Epithelial cell of esophagus (primary cell): ENCODE measurements at places on chromosomes 7 and 10.

DNA sequence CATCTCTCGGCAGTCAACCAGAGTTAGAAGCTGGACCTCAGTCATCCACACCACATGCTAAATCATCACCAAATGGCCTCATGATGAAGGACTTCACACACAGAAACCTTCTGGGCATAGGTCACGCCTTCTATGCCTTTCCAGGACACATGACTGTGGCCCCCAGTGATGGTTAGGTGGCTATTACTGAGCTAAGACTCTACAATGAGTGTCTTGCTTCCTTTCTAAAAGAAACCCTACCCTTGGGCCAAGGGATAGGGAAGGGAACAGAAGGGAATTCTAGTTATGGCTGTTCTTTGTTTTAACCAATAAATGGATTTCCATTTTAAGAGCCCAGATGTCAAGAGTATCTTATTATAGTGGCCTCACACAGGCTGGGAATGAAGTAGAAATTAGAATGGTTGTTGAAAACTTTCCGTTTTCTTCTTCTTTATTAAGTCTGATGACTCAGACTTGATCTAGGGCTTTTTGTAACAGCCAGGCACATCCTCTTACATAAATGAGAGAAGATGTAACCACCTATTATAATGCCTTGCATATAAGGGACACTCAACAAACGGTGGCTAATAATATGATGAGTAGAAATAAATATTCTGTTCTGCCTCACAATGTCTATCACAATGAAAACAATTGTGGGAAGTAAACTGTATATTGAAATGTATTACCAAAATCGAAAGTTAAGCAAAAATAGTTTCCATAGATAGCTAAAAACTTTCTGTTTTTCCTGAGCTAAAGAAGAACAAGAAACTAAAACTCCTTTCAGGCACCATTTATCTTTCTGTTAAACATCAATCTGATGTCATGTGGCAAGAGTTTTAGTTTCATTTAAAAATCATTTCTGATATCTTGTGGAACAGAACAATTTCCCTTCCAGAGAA lies 62.5 kb upstream of the TOMM7 start:
- DNase-seq = no peak

DNA sequence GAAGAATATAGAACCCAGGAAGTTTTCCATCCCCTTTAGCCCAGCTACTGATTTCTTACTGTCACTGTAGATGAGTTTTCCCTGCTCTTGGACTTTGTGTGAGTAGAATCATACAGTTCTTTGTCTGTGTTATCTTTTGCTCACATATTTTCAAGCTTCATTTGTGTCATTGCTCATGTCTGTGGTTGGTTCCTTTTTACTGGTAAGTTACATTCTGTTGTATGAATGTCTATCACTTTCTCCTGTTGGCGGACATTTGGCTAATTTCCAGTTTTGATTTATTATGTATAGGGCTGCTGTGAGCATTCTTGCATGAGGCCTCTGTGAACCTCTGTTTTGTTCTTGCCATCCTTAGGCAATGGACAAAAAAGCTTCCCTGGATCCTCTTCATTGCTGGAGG lies 5.3 kb downstream of the GLRX3 start:
- DNase-seq = no peak

DNA sequence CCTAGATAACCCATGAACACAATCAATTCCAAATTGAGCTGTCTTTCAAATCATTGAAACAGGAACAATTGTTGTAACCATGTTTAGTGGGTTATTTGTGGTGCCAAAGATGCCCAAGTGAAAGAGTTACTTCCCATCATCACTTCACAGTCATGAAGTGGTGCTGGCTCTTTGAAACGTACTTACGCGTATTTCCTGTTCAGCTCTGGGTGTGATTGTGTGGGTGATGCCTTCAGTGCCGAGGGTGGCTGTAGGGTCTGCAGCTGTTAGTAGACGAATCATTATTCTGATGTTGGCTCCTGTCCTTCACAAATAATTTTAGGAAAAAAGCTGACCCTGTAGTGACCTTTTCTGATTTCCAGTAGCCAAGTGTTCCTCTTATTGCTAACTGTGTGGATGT lies 323.1 kb upstream of the KIAA1217 start:
- DNase-seq = no peak

GRCh38 chr10:107437921-107438320 lies 273.4 kb upstream of the SORCS1 start:
- DNase-seq = no peak

- DNase-seq = no peak
These were observed 716.4 kb downstream of the NRG3 start for GRCh38 chr10:82591421-82591820.

GRCh38 chr10:31730776-31731175 lies 197.9 kb downstream of the ARHGAP12 start:
- no peak for DNase-seq

DNA sequence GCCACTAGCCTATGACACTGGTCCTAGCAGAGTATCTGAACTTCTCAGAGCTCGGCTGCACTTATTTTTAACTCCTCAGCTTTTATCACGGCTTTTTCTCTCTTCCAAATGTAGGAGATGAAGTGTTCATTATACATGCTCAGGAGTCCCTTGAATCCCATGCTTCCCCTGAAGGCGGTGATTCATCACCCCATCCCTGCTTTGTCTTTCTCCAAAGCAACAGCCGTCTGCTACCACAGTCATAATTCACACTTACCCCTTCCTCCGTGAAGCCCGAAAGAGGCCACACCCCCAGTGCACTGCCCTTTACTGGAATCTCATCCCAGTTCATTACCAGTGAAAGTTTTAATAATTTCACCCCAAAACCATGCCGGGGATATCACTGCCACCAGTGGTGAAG lies 301.5 kb upstream of the SHH start:
- DNase-seq = no peak

DNA sequence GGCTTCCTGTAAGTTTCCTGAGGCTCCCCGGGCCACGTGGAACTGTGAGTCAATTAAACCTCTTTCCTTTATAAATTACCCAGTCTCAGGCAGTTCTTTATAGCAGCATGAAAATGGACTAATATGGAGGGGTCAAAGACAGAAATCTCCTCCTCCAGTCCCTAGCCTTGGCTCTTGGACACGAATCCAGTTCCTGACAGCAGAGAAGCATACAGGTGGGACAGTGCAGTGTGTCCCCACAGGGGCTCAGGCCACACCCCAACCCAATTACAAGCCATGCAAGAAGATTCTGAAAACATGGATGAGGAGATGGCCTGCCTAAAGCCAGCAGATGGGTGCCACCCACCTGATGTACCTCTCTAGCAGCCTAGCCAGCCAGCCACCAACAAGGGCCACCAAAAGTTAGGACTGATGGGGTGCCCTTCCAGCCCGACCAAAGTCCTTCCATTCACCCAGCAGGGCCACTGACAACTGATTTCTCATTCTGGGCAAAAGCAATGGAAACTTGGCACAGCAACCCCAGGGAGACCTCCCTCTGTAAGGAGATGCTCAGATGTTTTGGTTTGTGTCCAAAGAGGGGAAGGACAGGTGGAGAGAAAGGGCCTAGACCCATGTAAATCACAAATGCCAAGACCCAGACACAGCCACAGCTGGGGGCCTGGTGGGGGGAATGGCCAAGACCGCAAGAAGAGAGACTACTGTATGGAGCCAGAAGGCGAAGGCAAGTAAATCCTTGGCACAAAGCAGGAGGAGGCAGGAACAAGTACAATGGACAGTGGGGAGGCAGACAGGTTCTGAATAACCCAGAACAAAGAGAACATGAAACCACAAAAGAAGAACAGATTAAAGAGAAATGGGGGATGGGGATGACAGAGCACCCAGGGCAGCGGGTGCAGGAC lies 13.6 kb downstream of the GPRIN2 start:
- no peak for DNase-seq

DNA sequence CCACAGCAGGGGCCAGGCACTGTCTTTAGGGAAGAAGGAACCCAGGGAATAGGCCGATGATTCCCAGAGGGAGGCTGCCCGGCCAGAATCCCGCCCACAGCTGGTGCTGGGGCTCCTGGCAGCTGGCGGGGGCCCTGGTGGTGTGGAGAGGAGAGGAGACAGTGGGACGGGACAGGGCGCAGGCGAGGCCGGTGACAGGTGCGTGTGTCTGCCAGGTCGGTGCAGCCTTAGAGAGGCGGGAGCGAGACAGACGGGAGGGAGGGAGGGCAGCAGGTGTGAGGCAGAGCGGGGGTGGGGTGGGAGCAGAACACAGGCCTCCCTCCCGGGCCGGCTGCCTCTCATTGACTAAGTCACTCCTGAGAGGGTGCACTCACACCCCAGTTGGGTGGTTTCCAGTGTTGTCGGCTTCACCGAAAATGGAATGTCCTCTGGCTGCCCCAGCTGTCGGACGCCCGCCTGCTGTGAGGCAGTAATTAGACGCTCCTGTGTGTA lies 55.2 kb downstream of the ELFN1 start:
- DNase-seq = peak; percentile 14

GRCh38 chr10:63171926-63172325 lies 38.8 kb downstream of the NRBF2 start:
- DNase-seq = no peak

- no peak for DNase-seq
These were observed 76.4 kb upstream of the NPVF start for GRCh38 chr7:25304691-25305090.

DNA sequence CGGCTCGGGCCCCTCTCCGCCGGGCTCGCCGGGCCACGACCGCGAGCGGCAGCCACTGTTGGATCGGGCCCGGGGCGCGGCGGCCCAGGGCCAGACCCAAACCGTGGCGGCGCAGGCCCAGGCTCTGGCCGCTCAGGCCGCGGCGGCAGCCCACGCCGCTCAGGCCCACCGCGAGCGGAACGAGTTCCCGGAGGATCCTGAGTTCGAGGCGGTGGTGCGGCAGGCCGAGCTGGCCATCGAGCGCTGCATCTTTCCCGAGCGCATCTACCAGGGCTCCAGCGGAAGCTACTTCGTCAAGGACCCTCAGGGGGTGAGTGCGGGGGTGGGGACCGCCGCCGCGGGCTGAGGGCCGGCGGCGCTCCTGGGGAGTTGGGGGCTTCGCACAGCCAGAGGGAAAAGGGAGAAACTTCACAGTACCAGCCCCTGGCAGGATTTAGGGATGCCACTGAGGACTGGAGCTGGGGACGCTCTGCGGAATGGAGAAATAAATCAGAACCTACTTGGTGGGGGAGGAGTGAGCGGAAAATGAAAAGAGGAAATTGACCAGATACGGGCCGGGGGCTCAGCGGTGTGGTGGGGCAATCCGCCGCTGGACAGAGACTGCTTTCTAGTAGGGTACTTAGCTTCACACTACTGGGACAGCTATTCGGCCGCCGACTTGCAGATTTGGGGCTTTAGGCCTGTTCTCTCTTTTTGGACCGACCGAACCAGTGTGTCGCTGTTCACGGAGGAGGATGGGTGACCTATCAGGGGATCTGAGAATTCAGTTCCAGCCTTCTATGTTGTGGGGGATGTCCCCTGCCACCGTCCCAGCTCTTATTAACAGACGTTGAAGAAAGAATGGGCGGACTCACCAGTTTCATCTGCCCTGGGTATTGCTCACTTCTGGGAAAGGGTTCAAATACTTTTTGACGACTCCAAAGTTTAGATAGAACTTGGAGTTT lies 669 bp downstream of the PI4K2A start:
- peak; percentile 35 for DNase-seq

DNA sequence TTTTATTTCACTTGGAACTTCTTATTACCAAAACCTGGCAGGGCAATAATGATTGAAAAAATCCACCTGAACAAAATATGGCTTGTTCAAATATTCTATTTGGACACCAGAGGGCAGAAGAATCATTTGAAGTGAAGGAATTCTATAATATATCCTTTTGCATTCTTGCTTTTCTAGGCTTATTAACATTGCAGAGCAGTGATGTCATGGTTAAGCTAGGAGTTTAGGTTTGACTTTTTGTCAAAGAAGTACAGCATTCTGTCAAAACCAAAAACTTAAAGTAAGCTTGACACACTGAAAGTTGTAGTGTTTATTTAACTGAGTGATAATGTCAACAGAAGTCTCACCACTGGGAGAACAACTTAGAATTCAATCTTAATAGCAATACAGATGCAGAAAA lies 156.0 kb downstream of the SEMA3D start:
- DNase-seq = peak; percentile 52

GRCh38 chr7:129642871-129643549 lies 31.5 kb downstream of the NRF1 start:
- no peak for DNase-seq

DNA sequence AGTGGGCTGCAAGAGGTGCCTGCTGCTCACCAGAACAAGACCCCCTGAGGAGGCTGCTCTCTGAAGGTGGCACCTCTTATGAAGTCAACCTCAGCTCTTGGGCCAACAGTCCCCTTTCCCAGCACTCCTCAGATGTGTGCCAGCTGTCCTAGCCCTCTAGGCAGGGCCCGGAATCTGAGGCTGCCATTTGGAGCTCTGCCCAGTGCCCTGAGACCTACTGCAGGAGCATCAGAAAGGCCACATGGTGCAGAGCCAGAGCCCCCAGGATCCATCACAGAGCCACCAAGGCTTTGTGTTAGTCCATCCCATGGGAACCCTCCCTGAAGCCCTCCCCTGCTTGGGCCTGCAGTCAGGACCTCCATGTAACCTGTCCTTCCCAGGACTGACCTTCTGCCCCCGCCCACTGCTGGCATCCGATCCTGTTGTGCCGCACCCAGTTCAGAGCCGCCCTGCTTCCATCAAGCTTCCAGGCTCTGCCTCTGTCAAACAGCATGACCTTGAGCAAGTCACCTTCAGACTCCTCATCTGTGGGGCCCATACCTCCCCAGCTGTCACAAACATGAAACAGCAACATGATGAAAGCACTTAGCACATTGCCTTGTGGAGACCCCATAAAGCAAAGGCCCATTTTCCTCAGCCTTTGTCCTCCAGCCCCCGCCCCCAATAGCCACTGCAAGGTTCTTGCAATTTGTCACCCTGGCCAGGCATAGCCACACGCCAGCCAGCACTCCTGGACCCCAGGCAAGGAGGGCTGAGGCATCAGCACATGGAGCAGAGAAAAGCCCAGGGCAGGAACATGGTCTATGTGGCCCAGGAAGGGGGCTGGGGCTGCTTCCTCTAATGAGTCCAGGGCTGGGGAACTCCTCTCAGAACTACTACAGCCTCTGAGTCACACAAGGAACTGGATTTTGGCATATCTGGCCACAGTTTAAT lies 51.7 kb downstream of the GRID1 start:
- DNase-seq = no peak

- DNase-seq = no peak
These were observed 121.5 kb downstream of the ITIH5 start for GRCh38 chr10:7545261-7545660.

- no peak for DNase-seq
These were observed 38.9 kb downstream of the NKX6-2 start for GRCh38 chr10:132746801-132747625.

GRCh38 chr10:120278069-120278468 lies 179.0 kb upstream of the PLPP4 start:
- DNase-seq = no peak

DNA sequence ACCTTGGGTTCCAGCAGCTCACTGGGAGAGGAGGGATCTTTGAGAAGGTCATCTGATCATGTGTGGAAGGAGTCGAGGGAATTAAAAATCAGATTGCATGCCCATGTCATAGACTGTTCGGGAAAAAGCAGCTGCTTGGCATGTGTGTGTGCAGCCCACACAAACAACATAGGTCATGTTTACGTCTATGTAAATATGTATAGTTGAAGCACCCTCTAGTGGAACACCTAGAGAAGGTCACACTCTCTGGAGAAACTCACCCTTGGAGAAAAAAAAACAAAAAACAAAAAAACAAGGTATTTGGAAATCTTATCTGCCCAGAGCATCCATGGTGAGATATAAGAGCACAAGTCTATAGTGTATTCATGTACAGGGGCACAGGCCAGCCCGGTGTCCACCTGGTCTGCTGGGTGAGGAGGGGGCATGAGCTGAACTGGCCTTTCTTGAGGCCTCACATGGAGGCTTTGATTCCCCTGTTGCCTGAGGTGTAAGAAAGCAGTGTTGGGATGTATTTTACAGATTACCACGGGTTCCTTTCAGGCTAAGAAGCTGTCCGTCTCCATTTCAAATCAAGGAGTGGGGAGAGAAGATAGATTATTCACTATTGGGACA lies 98.0 kb downstream of the NPY start:
- peak; percentile 45 for DNase-seq
